Fibroblast of skin of left biceps (primary cell): ENCODE measurements at places on chromosomes 6 and 20.

DNA sequence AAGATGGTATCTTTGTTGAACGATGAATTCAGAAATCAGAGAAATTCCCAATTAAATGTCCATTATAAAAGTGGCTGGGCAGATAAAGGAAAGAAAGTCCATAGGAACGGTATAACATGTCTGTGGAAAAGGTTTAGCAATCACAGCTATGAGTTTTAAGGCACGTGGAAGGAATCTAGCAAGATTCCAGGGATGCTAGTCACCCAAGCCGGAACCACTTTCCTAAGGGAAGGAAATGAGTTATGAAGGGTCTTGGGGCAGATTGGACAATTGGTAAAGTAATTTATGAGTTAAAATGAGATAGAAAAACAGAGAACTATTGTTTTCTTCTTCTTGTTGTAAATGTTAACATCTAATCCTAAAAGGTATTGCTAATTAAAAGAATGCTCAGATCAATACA is 384.8 kb downstream of the ADGRB3 start:
- DNase-seq: peak; percentile 29

DNA sequence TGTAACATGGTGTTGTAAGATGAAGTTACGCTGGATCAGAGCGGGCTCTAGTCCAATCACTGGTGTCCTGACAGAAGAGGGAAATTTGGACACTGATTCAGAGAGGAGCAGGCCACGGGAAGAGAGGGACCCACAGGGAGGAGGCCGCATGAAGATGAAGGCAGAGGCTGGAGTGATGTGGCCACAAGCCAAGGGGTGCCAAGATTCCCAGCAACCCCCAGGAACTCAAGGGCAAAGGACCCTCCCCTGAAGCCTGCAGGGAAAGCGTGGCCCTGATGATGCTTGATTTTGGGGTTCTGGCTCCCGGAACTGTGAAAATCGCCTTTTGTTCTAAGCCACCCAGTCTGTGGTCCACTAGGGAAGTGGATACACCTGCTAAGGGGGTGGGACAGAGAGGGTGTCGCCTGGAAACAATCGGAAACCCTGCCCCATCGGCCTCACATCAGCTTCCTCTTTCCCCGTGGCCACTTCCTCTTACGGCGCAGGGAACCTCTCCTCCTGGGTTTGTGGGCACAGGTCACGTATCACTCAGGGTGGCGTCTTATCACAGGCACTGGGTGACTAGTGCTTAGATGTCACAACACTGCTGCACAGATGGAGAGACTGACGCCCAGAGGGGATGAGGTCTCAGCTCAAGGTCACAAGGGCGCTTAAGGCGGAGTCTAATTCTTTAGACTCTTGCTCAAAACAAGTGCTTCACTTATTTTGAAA is 58.0 kb downstream of the SULF2 start:
- DNase-seq: no peak

DNA sequence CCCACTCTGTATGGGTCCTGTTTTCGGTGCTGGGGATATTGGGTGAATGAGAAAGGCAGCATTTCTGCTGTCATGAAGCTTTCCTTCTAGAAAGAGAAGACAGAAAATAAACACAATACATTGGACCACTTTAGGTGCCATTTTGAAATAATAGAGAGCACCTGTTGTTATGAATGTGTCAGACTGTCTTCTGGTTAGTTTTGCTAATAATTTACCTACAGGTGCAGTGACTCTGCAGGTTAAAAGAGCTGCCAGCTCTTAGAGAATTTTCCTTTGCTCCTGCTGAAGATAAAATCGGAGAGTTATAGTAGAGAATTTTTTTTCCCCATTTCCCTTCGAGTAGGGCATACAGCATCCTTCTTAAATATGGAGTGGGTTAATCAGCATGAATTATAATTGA is 21.9 kb upstream of the GCLC start:
- DNase-seq: no peak

- no peak for DNase-seq
These were observed 42.4 kb upstream of the EPB41L1 start for GRCh38 chr20:36112112-36112511.

DNA sequence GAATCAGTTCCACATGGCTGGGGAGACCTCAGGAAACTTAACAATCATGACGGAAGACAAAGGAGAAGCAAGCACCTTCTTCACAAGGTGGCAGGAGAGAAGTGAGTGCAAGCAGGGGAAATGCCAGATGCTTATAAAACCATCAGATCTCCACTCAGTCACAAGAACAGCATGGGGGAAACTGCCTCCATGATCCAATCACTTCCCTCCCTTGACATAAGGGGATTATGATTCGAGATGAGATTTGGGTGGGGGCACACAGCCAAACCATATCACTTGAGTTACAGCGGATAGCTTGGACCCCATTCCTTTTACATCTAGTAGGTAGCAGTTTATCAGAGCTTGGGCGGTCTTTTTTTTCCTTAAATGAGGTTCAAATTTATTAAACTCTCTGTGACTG is 19.1 kb downstream of the AFDN start:
- DNase-seq: no peak

DNA sequence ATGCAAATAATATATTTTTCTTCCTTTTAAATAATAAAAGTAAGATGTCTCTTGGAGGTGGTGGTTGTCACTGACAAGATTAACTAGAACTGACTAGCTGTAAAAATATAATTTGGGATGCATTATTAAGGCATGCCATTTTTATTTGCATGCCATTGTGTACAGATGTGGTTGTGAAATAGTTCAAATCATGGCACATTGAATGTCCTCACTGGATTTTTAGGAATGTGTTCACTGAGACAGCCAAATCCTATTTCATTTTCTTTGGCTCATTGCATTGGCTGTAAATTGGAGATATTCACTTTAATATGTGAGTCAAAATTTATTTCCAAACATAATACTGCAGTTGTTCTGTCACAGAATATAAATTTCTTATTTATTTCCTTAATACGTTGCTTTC is 62.3 kb downstream of the ESR1 start:
- no peak for DNase-seq

GRCh38 chr6:37116326-37116725 is 53.6 kb upstream of the PIM1 start:
- no peak for DNase-seq

GRCh38 chr6:161903584-161904212 is 629.8 kb upstream of the AGPAT4 start:
- DNase-seq: no peak

GRCh38 chr20:38406476-38406875 is 28.7 kb downstream of the SNHG17 start:
- no peak for DNase-seq

- no peak for DNase-seq
These were observed 313.8 kb downstream of the SYNE1 start for GRCh38 chr6:152323376-152323775.

DNA sequence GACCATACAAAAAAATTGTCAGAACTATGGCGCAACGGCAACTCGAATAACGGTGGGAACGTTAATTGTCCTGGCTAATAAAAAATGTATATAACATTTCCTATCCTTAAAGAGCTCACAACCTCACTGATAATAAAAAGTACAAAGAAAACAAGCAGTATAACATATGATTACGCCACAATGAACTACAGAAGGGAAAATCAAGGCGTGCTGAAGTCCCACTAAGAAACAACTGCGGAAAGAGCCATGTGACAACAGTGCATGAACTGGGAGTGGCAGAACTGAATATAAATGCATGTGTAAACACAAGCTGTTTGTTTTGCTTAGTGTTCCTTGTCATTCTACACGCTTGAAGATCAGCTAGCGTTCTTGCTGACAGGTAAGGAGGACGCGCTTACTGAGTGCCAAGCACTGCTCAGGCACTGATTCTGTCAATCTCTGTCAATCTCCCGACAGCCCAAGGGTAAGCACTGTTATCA is 466 bp upstream of the PSMB1 start:
- DNase-seq: no peak

DNA sequence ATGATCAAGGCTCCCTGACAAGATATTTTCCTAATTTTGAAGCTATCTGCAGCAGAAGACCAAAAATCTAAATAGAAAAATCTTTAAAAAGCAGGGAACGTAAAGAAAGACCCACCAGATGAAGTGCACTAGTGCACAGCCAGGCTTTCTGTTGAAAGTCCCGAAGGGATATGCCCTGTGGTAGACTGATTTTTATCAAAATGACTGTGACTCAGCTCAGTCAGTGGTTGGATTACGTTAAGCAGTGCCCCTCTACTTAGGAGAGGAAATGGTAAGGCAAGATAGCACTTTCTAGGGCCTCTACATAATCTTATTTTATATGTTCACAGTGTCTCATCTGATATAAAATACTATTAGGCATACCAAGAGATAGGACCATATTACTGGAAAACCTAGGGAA is 123.4 kb upstream of the RAB32 start:
- DNase-seq: no peak

DNA sequence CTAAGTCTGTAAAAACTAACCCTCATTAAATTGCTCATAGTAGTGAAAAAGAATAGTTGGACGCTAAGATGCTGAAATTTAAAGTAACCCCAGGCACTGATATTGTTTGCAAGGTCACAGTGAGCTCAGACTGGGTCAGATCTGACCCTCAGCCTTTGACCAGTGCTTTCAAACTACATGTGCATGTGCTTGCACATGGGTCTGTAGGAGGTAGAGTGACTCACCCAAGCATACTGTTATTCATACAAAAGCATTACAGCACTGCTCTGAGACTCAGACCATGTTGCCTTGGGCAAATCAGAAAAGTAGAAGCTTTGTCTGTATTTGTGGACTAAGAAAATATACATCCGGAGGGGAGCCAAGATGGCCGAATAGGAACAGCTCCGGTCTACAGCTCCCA is 326.4 kb upstream of the MARCKS start:
- DNase-seq: no peak

GRCh38 chr6:116685437-116685993 is 4.5 kb downstream of the KPNA5 start:
- DNase-seq: no peak

DNA sequence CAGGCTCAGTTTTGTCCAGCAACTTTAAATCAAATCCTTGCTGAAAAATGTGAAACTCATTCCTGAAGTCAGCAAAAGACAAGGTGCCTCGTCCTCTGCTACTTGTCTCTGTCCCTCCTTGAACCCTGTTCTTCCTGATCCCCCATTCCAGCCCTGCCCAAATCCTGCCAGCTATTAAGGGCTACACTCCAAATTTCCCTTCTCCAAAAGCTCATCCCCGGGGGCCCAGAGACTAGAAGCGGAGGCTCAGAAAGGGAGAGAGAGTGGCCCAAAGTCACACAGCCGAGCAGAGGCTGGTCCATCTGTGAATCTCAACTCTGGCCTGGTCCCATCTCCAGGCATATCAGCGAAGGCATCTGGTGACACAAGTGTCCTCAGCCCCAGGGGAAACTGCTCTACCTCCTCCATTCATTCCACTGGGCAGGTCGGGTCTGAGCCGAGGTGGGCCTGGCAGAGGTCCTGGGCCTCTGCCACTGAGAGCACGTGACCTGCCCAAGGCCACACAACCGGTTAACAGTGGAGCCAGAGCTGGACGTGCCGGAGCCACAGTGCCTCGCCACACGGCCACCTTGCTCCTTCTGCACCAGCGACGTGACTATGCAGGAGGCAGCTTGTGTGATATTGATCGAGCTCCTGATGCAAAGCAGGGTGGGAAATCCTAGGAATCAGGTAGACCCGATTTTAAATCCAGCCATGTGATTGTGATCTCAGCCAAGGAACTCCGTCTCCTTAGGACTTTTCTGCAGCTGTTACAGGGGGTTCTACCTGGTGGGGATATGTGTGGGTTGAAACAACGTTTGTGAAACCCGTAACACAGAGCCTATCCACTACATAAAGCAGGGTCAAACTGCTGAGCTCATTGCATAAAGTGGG is 28.6 kb downstream of the NOL4L start:
- no peak for DNase-seq

DNA sequence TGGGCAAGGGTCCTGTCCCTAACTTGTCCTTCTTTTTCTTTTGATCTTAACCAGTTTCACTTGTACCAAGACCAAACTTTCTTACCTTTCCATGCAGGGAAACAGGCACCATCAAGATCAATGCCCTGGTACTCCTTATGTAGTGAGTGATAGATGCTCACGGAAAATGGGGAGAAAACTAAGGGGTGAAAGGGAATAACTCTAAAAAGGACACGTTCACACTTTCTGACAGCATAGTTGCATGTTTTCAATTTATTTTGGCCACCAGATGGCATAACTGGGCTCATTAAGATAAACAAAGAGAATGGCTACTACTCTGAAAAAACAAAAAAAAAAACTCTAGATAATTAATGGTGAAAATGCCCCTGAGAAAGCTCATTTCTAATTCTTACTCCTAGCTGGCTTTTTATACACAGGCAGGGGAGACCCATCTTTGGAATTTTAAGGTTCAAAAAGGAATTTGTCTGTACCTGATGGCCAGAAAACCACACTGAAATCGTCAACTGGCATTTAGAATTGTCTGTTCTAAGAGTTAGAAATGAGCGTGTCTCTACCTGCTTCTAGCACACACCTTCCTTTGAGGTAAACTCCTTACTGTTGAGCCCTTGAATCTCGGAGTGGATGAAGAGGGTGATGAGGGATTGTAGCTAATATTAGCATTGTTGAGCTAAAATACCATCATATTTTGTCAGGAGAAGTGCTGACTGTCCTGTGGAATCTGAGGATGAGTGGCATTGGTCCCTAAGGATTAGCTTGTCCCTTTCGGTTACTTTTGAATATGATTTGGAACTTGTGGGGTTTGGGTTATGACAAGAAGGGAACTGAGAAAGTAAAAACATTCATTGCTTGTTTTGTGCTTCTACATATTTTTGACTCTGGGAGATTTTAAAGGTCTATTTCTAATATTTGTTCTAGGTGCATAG is 62.2 kb upstream of the DDR1 start:
- DNase-seq: no peak

- no peak for DNase-seq
These were observed 20.7 kb upstream of the DCDC2 start for GRCh38 chr6:24378473-24379097.

DNA sequence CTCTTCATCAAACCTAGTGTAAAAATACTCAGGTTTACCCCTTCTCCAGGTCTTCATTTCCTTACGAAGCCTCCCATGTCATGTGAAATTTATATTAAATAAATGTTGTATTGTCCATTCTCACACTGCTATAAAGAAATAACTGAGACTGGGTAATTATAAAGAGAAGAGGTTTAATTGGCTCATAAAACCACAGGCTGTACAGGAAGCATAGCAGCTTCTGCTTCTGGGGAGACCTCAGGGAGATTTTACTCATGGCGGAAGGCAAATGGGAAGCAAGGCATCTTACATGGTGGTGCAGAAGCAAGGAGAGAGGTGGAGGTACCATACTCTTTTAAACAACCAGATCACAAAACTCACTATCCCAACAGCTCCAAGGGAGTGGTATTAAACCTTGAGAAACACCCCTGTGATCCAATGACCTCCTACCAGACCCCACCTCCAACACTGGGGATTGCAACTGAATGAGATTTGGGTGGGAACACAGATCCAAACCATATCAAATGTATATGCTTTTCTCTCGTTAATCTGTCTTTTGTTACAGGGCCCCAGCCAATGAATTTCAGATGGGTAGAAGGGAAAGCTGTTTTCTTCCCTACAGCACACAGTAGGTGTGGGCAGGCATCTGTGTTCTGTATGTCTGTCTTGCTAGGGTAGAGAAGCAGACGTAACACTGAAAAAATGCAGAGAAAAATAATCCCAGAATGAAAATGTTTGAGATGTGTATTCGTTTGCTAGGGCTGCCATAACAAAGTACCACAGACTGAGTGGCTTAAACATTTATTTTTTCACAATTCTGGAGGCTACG is 88.0 kb upstream of the BTN3A2 start:
- DNase-seq: no peak

- DNase-seq: no peak
These were observed 329.1 kb upstream of the QKI start for GRCh38 chr6:163085426-163085825.
